Spleen (tissue), 13 donors: ENCODE measurements at places on chromosomes 11 and 22. TPM values are rescaled to one million over a fixed set of nuclear protein-coding genes. Genes with fewer than 3 reads are reported as not detected.

- DNase-seq, result no peak
These were observed 453.5 kb downstream of the OPCML start for GRCh38 chr11:133078591-133079404.

GRCh38 chr11:117478926-117479325, 151.3 kb downstream of the CEP164 start:
- DNase-seq, result no peak

- DNase-seq, result no peak
These were observed 32.6 kb downstream of the TEAD1 start for GRCh38 chr11:12706545-12707499.

DNA sequence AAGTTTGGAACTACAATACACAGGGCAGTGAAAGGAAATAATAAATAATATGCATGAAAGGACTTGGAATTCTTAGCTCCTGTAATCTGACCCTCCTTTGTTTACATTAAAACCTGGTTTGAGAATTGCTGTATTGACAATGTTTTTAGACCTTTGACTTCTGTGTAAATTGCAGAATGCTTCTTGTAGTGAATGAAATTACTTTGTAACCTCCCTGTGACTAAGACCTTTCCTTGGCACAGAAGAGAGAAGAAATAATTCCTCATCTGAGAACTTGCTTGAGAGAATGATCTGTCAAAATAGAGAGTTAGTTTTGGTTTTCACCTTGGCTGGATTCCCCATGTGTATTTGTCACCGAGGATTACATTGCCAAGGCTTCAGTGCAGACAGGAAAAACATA, 640.0 kb upstream of the ANO5 start:
- DNase-seq, result no peak

- DNase-seq, result peak; percentile 98
These were observed at the start of gene COPB1 for GRCh38 chr11:14499560-14500180. TSS of gene COPB1 (minus strand) at chr11:14499811. CDS start at chr11:14498928, 883 bp downstream.

DNA sequence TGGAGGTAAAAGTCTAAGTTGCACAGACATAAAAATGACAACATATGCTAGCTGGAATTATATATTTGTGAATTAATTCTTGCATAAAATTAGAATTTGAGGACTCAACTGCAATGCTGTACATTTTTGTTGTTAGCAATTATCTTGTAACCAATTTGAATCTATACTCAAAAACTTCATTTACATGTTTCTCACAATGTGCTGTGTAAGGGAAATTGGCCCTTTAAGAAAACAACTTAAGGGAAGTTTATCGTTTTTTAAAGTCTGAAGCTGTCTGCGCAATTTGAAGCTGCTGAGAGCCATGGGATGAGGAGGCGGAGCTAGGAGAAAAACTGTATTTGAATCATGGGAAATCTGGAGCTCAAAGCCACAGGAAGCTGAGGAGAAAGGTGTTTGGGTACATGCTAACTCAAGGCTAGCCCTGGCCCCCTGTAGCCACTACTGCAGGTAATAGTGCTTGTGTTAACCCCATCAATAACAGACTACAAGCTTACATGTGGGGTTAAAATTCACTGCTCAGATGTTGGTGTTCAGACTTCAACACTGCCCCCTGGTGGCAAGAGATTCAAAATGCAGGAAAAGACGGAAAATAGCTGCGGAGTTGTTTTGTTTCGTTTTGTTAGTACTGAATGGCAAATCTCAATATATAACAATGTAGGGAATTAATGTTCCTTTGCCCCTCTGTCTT, 126.1 kb downstream of the BRD1 start:
- no peak for DNase-seq

DNA sequence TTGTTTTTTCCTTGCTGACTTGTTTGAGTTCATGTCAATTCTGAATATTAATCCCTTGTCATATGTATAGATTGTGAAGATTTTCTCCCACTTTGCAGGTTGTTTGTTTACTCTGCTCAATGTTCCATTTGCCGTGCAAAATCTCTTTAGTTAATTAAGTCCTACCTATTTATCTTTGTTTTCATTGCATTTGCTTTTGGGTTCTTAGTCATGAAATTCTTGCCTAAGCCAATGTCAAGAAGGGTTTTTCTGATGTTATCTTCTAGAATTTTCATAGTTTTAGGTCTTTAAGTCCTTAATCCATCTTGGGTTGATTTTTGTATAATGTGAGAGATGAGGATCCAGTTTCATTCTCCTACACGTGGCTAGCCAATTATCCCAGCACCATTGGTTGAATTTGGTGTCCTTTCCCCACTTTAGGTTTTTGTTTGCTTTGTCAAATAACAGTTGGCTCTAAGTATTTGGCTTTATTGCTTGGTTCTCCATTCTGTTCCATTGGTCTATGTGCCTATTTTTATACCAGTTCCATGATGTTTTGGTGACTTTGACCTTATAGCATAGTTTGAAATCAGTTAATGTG, 163.1 kb upstream of the PGR start:
- DNase-seq, result no peak

GRCh38 chr11:57479021-57479663, 18.8 kb downstream of the RTN4RL2 start:
- DNase-seq, result no peak

- no peak for DNase-seq
These were observed 4.8 kb downstream of the SERPINH1 start for GRCh38 chr11:75566763-75567279.

DNA sequence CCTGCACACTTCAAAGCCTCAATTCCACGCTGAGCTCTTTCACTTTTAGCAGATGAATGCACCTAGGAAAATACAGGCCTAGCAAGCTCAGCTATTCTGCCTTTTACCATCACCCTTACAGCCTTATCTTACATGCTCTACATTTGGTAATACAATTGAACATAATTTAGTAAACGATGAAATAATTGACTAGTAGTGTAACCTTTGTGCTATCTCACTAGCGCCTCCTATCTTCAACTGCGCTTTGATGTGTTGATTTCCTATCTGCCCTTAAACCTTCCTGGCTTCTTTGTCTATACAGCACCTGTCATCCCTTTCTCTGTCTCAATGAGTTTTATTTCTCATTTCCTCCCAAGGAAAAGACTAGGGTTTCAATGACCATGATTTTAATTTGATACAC, 149.7 kb downstream of the LRRC4C start:
- no peak for DNase-seq

DNA sequence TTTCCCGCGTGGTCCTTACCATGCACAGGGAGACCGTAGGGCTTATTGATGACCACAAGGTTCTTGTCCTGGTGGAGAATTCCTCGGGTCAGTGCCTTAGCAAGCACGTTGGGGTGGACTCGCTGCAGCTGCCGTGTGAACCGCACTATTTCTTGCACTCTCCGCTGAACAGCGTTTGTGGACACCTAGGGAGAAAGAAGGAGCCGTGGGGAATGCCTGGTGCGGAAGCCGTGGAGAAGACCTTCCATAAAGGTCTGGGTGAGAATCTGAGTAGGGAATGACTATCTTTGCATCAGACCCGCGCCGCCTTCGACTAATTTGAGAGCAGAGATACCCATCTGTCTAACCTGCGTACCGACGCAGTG, 597 bp downstream of the RPUSD4 start:
- no peak for DNase-seq

DNA sequence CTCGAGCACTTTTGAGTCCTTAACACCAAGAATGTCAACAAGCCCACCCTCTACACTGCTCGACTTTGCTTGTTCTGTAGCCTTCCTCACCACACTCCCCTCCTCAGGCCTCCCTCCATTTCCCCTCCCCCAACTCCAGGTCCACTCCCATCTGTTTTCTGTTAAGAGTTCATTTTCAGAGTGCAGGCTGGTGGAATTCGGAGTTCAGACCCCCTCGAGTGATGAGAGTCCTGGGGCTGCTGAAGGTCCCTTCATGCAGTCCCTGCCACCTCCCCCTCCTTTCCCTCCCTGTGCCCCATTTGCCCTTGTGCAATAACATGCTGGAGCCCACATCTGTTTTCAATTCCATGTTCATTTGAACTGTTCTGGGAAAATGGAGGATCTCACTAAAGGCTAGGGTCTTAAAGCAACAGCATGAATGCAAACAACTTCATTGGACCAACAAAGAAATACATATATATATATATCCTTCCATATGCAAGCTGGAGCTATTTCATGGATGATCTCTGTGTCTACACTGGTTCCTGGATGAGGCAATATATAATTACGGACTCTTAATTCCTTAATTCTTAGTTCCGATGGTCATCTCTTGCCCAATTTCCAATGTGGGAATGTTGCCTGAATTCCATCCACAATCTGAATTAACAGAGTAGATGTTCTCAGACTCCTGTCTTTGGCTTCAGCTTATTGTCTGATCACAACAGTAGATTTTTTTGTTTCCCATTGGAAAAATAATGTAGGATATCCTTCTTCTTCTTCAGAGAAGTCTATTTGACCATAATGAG, 340.4 kb downstream of the ETS1 start:
- no peak for DNase-seq

GRCh38 chr11:59841514-59841913, 3.8 kb downstream of the CBLIF start:
- no peak for DNase-seq

DNA sequence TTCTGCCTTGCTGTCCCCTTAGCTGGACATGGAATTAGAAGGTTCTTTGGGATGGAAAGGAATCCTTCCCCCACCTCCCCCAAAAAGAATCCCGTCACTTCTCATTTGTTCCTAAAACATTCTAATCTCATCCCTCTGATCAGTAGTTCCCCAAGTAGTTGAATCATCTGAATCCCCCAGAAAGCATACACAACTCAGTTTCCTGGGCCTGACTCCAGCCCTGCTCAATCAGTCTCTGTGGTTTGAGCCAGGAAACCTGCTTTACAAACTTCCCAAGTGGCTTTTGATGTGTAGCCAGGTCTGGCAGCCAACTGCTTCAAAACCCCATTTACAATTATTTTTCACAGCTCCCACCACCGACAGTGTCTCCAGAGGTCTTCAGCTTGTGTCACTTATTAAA, 20.2 kb downstream of the C22orf31 start:
- DNase-seq, result no peak

GRCh38 chr11:88303037-88303436, 34.5 kb downstream of the CTSC start:
- no peak for DNase-seq

GRCh38 chr11:8127447-8127846, 41.4 kb downstream of the RIC3 start:
- DNase-seq, result no peak

DNA sequence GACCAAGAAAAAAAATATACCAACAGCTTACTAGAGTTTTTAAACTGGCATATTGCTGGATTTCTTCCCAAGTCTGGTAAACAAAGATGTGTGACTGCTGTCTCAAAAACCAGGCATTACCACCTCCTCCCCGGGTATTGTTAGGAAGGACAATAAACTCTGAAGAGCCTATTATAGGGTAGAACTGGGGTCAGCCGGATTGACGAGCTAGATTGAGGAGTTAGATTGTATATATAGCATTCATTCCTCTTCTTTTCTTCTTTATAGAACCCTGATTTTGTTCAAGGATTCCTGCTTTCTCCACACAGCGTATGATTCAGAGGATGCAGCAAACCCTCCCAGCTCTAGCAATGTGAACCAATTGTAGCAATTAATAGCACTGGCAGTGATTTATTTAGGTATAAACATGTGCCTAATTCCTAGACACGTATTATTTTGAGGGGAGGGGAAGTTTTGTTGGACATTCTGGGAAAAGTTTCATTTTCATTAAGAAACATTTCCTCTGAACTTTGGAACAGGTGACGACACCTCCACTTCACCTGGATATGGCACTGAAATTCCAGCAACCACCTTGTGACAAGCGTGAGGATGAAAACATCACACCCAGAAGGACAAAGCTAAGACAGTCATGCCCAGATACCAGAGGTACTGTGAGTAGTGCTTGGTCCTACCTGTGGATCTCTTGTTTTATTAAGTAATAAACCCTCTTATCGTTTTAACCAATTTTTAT, 679.4 kb upstream of the KIRREL3 start:
- DNase-seq, result no peak

- DNase-seq, result no peak
These were observed 62.2 kb upstream of the B3GAT1 start for GRCh38 chr11:134474070-134474860.

GRCh38 chr22:19394274-19395050, 37.1 kb downstream of the HIRA start:
- DNase-seq, result no peak

DNA sequence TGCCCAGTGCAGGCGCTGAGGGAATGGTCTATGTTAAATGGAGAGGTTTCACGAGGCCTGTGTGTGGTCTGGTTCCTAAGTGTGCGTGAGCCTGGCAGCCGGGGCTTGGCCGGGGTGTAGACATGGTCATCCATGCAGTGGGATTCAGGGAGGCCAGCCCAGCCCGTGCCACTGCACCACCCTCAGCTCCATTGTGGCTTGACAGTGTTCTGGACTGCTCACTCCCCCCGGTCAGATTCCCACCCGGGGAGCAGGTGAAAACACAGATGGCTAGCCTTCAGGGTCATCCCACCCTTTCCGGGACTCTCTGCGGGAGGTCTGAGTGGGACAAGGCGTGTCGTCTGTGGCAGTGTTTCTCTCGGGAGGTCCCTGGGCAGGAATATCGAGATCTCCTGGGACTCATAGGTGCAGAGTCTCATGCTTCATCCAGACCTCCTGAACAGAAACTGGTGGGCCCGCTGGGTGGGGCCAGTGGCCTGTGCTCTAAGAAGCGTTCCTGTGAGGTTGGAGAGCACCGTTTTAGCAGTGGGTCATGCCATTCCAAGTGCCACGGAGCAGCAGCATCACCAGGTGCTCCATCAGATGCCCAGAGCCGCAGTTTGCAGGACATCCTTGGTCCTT, 52.3 kb downstream of the ST14 start:
- peak; percentile 77 for DNase-seq

GRCh38 chr11:64239662-64240434, 1.0 kb upstream of the FKBP2 start:
- DNase-seq, result no peak

GRCh38 chr11:93842461-93842860, 8.0 kb downstream of the VSTM5 start:
- no peak for DNase-seq

GRCh38 chr11:47495011-47495855, 46.3 kb upstream of the RAPSN start:
- no peak for DNase-seq

- DNase-seq, result no peak
These were observed 444.4 kb downstream of the DLG2 start for GRCh38 chr11:85182441-85183387.

GRCh38 chr11:57313788-57314135, 11.0 kb downstream of the TNKS1BP1 start:
- DNase-seq, result no peak

- DNase-seq, result no peak
These were observed 32.4 kb downstream of the NF2 start for GRCh38 chr22:29635734-29636357.

- DNase-seq, result no peak
These were observed 39.1 kb upstream of the PRAME start for GRCh38 chr22:22598144-22598543.

INPP5J gene
- 0.87 TPM for total RNA-seq

CD3E gene
- total RNA-seq, result 89.2 TPM

VPREB1 gene
- not detected for total RNA-seq

KRTAP5-8 gene
- total RNA-seq, result not detected

TMEM184B gene
- 78.6 TPM for total RNA-seq

APOA4 gene
- not detected for total RNA-seq

ADM gene
- 32.6 TPM for total RNA-seq

PANX2 gene
- 4.6 TPM for total RNA-seq

SAA1 gene
- total RNA-seq, result not detected
